Sciatic nerve (tissue), 2 donors: ENCODE measurements at places on chromosomes 13 and 19. TPM values are rescaled to one million over a fixed set of nuclear protein-coding genes. Genes with fewer than 3 reads are reported as not detected.

GRCh38 chr13:32988608-32989289, 27.5 kb upstream of the KL start:
- DNase-seq, result no peak

- DNase-seq, result no peak
These were observed at the start of gene ELSPBP1 for GRCh38 chr19:47994209-47994802. Gene ELSPBP1, plus strand, starts transcription at chr19:47994632. Its CDS starts 14,036 bp downstream, at chr19:48008668.

- no peak for DNase-seq
These were observed 9.8 kb upstream of the USPL1 start for GRCh38 chr13:30607908-30608307.

GRCh38 chr19:42149447-42150202, 17.4 kb upstream of the POU2F2 start:
- DNase-seq, result no peak

GRCh38 chr13:51785712-51786424, 18.1 kb downstream of the DHRS12 start:
- no peak for DNase-seq

GRCh38 chr13:105144020-105144419, 1391.4 kb downstream of the EFNB2 start:
- no peak for DNase-seq

DNA sequence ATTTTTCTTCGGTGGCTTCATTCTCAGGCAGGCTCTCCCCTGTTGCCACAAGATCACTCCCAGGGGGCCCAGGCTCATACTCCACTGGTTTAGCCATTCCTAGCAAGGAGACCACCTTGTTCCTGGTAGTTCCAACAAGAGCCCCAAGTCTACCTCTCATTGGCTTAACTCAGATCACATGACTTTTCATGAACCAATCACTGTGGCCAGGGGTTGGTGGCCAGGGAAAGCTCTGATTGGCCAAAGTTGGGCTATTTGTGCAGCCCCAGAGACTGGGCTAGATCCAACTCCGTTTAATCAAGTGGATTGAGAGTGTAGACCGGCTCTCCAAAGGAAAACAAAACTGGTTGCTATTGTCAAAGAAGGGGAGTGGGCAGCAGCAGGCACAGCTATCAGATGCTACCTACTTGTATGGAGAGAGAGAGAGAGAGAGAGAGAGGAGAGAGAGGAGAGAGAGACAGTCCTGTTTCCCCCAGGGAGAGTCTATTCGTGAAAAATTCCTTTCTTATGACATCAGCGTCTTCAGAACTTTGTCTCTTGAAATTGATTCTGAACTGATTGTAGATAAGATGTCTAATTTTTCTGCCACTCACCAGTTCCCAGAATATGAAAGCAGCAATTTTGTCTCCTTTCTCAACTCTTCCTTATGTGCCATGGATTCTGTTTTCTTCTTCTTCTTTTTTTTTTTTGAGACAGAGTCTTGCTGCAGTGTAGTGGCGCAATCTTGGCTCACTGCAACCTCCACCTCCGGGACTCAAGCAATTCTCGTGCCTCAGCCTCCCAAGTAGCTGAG, 5.9 kb downstream of the CEACAM19 start:
- DNase-seq, result no peak

DNA sequence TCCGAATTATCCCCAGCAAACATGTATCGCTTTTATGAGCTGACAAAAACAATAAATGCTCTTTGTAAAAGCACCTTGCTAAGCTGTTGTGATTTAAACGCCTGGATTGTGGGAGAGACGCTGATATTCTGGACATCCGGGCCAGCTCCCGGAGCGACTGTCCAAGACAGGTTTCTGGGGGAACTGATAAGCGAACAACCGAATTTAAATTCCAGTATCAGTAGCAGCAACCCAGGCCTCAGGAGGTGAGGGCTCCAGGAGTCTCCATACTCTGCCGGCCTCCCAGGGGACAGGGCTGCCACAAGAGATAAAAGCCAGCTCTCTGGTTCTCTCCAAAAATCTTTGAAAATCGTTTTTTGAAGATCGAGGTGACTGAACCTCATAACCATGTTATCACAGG, 50.3 kb upstream of the VSTM2B start:
- no peak for DNase-seq

DNA sequence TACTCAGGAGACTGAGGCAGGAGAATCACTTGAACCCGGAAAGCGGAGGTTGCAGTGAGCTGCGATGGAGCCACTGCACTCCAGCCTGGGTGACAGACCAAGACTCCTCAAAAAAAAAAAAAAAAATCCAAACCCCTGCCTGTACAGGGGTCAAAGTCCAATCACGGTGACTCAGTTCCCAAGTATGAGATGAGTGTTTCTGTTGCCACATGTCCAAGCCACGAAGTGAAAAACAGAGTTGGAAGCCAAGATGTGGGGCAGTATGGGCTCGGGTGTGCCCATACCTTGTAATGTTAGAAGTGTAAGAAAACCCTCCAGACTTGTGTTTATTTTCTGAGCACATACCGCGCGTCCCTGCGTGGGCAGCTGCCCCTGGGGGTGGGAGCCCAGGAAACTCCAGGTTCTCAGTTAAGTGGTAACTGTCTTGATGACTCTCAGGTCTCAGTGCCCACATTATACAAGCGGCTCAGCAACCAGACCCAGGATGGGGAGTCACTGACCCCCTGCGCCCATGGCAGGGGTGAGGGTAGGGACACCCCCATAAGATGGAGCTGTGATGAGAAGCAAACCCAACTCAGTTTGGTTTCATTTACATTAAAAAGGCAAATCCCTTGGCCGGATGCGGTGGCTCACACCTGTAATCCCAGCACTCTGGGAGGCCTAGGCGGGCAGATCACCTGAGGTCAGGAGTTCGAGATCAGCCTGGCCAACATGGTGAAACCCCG, 1.2 kb upstream of the GPX4 start:
- no peak for DNase-seq

DNA sequence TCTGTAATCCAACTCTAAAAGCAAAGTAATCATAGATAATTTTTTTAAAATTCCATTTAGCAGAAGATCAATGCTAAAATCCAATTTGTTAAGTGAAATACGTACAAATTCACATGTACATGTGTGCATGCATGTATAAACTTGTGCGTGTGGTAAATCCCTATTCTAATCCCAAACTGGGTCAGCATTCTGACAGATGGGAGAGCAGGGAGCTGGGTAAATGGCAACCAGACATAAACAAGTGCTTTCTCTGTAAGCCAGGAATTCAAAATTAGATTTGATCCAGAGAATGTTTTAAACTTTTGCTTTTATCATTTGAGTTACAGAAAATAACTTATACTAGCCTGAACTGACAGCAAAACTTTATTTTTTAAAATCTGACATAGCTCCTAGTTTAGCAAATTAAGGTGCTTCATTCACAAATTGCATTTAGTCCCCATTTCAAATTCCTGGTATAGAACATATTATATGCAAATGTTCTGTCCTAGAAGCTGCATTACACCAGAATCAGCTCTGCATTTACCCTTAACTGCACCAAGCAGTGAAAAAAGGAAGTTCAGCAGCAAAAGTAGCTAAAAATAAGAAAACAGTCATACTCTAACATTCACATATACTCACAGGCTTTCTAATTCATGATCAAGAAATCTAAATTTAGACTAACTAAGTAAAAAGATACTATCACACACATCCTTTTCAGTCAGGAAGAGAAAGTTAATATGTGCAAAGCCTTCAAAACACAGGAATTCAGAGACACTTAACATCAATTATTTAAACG, 32.6 kb downstream of the UBL3 start:
- DNase-seq, result no peak

DNA sequence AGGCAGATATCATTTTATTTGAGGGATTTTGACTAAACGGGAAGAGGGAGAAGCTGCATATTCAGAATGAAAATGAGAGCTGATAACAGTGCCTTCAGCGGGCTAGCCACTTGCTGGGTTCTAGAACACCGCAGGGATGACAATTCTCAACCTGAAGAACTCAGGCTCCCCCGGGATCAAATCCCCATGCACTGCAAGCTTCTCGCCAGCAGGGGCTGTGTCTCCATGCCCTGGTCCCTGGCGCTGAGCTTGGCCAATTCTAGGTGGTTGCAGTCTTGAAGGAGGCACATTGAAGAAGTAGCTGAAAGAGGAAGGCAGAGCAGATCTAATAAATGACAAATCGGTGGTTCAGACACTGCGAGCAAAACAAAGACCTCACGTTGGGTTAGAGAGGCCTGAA, 128.7 kb downstream of the UQCRFS1 start:
- no peak for DNase-seq

DNA sequence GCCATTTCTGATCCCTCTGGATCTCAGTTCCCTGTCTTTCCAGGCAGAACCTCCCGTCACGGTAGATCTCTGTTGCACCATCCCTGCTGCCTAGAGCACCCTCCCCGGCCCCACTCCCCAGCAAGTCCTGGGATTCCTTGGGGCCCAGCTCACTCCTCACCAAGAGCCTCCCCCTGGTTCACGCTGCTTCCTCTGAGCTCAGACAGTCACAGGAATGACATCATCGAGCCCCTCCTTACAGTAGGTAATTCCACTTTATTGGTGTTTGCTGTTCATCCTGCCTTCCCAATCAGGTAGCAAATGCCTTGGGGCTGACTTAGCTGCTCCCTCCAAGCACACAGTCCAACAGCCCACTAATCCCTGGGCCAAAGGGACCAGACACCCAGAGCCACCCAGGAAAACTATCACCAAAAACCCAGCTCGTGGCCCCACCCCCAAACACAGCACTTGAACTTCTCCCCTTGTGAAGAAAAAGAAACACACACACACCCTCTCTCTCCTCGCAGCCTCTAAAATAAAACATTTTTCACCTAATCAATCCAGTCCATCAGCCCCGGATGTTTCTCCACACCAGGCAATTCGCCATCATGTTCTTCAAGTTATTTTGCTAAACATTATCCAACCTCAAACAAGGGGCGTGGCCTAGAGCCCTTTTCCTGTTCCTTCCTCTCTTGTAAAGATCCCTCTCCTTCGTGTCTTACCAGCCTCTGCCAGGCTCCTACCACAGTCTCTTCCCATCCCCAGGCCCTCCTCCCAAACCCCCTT, 2.5 kb downstream of the NAPA start:
- DNase-seq, result no peak

- DNase-seq, result no peak
These were observed 34.5 kb upstream of the FAM216B start for GRCh38 chr13:42746866-42747265.

DNA sequence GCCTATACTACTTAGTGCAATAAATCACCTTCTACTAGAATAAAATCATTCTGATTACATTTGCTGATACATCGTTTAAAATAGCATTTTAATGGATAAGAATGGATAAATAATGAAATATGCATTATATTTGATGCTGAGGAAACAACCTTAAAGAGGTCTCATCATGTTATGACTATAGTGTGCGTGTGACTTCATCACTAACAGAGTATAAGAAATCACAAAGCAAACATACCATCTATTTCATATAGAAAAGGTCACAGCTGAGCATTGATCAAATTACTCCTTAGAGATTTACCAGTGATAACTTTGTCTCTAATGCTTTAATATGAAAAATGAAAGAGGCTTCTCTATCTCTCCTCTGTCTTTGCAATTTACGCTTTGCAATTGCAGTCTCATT, 1620.3 kb upstream of the SLC10A2 start:
- DNase-seq, result no peak

GRCh38 chr19:49907745-49908446, 11.2 kb upstream of the IL4I1 start:
- DNase-seq, result no peak

DNA sequence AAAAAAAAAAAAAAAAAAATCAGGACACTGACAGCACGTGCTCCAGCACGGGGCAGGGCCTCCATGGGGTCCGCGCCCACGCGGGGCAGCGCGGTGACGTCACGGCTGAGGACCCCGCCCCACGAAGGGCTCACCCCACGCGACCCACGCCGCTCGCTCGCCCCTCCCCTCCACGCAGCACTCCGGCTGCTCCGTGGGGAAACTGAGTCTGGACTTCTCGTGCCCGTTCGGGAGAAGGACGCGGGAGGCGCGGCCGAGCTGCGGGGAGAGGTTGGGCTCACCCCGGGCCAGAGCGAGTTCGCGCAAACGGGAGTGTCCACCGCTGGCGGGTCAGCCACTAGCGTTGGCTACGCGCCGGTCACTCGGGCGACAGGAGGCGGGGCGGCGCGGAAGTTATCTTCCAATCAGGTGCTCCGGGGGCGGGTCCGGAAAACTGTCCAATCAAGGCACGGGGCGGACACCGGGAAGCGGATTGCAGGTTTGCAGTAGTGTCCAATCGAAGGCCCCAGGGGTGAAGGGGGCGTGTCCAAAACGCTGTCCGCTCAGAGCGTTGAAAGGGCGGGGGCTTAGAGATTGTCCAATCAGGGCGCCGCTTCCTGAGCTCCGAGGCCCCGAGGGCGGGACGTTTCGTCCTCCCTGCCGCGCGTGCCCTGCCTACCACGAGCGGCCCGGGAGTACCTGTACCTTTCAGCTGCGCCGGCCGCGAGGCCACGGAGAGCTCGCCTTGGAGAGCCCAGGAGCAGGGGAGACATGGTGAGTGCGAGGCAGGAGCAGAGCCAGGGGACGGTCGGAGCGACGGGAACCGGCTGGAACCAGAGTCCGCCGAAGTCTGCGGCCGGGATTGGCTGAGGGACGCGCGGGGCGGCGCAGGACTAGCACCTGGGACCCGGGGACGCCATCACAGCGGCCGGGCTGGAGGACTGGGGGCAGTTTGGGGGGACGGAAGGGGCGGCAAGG, at the start of gene ZNF57:
ZNF57 (plus strand) TSS at position 633 of the 957 bp plus-strand sequence; CDS start at position 751, 118 bp downstream.
- DNase-seq, result peak; percentile 100

- DNase-seq, result no peak
These were observed 100.6 kb upstream of the FRY start for GRCh38 chr13:31930901-31931522.

GRCh38 chr19:51016798-51017683, 2.5 kb downstream of the KLK10 start:
- peak; percentile 80 for DNase-seq

DNA sequence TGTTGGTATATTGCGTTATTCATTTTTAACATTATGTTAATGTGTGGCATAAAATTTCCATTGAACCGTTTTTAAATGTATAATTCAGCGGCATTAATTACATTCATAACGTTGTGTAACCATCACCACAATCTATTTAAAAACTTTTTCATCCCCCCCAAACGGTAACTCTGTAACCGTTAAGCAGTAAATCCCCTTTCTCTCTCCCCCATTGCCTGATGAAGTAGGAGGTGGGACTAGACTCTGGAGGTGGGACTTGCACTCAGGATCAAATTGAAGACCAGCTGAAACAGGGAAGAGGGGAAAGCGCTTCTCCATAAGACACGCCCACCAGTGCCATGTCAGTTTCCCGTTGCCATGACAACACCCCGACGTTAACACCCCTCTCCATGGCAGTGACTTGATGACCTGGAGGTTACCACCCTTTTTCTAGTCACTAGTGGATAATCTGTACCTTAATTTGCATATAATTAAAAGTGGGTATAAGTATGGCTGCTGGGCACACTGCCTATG, 16.8 kb downstream of the CLEC11A start:
- DNase-seq, result no peak

DNA sequence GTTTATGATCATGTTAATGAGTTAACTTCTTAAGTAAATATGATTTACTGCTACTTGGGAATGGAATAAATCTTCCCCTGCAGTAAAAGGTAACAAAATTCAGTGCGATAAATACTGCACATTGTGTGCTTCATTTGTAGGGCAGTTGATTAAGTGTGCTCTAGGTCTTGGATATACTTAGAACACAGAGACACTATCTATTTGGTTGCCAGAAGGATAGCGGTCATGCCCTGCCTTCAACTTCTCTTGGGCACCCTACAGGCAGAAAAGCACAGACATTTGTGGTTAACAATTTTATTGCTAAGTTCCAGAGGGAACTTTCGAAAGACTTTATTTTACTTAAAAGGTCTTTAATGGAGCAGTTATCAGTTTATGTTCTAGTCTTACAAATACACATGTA, 605.8 kb downstream of the PCDH9 start:
- no peak for DNase-seq

Gene LILRA2
- 5.3 TPM for total RNA-seq

Gene PRTN3
- 0.71 TPM for total RNA-seq

Gene PSG7
- not detected for total RNA-seq

Gene SCAF1
- 65.5 TPM for total RNA-seq

Gene SLC27A5
- total RNA-seq, result 10.1 TPM

Gene SLC8A2
- total RNA-seq, result not detected

Gene LINGO3
- total RNA-seq, result not detected
